ENCODE measurements at places on chromosomes 12 and 14.

DNA sequence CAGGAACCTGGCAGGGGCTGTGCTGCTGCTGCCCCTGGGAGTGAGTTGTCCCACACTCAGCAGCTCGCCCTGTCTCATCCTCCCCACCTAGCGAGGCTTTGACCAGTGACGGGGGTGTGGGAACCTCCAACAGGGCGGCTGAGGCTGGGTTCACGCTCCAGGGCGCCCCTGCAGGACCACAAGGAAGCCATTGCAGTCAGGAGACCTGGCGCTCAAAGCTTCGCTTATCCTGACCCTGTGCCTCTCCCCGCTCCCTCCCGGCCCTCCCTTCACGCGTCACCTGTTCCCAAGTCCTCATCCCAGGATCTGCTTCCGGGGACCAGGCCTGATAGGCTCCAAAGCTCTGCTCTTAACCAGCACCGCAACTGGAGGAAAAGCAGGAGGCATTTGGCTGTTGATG, 272.0 kb upstream of the SFSWAP start:
- DNase-seq: no peak

DNA sequence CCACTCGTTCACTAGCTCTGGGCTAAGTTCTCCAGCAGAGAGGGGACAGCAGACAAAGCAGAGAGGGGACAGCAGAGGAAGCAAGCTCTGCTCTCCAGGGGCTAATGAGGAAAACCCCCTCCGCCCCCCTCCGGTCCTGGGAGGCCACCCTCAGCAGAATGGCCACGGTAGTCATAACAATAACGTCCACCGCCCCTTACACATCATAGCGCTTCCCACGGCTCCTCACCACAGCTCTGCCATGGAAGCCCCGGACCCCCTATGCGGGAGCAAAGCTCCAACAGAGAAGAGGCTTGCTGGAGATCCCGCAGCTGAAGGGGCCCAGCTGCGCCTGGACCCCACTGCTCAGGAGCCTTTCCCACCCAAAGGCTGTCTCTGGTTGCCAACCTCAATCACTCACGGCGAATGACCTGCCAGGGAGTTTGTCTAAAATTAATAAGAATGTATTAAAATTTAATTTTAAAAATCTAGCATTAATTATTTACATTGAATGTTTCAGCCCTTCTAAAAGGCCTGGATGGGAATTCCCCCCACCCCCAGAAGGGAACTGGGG, 17.4 kb downstream of the BEGAIN start:
- no peak for DNase-seq

GRCh38 chr12:69544087-69544486, 41.2 kb upstream of the CCT2 start:
- no peak for DNase-seq

GRCh38 chr12:105272814-105273416, 36.9 kb upstream of the APPL2 start:
- DNase-seq: no peak

DNA sequence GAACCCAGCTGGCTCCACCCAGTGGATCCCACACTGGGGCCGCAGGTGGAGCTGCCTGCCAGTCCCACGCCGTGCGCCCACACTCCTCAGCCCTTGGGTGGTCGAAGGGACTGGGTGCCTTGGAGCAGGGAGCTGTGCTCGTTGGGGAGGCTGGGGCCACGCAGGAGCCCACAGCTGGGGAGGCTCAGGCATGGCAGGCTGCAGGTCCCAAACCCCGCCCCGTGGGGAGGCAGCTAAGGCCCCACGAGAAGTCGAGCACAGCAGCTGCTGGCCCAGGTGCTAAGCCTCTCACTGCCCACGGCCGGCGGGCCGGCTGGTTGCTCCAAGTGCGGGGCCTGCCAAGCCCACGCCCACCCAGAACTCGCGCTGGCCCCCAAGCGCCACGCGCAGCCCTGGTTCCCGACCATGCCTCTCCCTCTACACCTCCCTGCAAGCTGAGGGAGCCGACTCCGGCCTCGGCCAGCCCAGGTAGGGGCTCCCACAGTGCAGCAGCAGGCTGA, 56.2 kb downstream of the ANO2 start:
- DNase-seq: no peak

All from SW480 (cell line).